ENCODE measurements at places on chromosomes 5 and 9.

- DNase-seq, result no peak
Measured at GRCh38 chr9:136928591-136928990, 15.9 kb downstream of the FBXW5 start.

DNA sequence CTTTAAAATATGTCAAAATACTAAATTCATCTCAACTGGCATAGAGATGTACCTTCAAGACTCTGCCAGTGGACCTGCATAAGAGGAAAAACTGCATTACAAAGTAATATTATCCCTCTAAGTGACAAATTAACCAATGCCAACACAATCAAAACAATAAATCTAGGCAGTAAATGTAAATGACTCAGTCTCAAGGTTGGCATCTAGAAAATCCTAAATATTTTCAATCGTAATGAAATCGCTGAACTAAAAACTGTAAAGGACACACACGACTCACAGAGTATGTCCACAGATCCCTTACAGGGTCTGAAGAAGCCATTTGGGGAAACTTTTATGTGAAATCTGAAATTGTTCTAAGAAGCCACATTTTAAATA is 31.2 kb downstream of the ERMP1 start:
- no peak for DNase-seq

DNA sequence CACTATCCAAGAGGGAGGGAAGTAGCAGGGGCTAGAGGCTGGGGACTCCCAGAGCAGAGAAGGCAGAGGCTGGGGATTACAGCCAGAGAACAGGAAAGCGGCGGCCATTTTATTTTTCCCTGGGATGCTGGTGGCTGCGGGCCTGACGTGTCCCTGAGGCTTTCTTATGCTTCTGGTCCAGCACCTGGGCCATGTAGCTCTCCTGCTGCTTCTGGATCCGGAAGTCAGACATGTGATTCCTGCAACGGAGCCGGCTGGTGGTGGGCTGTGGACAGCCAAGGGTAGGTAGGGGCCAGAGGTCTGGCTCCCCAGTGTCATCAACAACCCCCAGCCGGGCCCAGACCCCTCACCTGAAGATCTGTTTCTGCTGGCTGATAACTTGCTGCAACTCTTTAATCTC is 1.8 kb upstream of the PROB1 start:
- DNase-seq, result no peak

DNA sequence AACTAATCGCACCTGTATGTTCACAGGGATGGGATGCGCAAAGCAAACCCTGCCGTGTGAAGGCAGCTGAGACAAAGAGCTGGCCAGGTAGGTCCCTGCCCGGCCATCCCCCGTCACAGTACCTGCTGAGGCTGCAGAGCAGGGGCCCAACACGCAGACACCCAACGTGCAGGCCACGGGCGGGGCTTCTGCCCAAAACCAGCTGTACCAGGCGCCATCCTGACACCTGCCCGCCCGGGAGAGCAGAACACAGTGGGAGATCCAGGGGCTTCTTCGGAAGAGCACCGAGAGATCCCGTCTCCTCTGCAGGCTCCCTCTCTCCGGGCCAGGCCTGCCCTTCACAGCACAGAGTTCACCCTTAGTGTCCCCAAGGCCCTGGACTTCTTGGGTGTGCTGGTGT is 28.4 kb downstream of the ABO start:
- DNase-seq, result no peak

- no peak for DNase-seq
Measured at GRCh38 chr5:133952729-133953567, 15.5 kb downstream of the C5orf15 start.

- DNase-seq, result no peak
Measured at GRCh38 chr9:131675437-131676022, 64.3 kb downstream of the RAPGEF1 start.

DNA sequence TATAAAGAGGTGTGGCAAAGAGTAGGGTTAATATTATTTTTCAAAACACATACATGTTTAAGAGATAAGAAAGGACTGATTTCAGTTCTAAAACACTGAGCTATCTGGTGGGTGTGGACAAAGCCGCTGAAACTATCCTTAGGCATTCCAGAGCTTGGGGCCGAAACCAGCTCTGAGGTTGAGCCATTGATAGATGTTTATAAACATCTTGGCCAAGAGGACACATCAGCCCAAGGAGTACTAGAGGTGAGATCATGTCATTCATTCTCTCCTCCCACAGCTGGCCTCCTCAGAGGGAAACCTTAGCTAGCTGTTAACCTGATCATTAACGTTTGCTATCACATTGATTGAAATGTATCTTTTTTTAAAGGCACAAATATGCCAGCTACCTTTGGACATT is 89.9 kb downstream of the NLN start:
- DNase-seq, result no peak

DNA sequence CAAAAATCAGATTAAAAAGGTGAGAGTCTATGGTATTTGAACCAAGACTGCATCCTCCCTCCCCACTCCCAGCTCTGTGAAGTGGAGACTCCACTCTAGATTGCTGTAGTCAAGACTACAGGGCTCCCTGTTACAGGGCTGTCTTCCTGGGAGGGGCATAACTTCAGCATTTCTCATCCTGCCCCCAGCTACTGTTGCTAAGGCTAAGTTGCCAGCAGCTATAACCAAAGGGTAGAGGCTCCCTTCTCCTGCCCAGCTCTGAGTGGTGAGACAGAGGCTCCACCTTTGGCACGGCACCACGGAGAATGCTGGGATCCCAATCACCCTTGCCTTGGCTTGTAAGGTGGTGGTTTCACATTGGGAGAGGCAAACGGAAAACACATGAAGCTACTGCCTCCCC is 39.2 kb upstream of the GCNT4 start:
- DNase-seq, result no peak

DNA sequence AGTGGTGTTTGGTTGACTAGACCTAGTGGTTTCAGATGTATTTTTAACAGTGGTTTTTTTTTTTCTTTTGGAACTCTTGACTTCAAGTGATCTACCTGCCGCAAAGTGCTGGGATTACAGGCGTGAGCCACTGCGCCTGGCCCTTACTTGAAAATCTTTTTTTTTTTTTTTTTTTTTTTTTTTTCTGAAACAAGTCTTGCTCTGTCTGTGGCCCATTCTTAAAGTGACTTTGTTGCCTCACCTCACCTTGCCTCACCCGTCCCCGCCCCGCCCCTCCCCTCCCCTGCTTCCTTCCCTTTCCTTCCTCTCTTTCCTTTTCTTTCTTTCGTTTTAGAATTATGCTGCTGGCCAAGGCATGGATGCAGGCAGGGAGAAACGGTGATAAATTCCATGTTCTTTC is 26.0 kb downstream of the GPBP1 start:
- DNase-seq, result no peak

DNA sequence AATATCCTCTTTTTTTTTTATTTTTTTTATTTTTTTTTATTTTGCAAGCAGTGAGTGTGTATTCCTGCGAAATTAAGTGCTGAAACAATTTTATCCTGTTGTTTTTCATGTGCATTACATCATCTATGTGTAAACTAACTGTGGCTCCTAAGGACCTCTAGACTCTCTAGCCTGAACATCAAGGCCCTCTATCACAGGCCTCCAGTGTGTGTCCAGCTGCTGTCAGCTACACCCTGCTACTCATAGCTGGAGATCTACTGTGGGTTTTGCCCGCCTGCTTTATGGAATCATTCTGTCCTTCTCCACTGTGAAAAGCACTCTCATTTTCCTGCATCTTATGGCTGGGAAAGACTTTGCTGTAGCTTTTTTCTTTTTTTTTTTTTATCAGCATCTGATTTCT is 157.8 kb downstream of the KCTD16 start:
- no peak for DNase-seq

- DNase-seq, result no peak
Measured at GRCh38 chr5:14353726-14354474, 210.8 kb downstream of the TRIO start.

GRCh38 chr9:124228516-124228915 is 29.2 kb upstream of the NEK6 start:
- no peak for DNase-seq

DNA sequence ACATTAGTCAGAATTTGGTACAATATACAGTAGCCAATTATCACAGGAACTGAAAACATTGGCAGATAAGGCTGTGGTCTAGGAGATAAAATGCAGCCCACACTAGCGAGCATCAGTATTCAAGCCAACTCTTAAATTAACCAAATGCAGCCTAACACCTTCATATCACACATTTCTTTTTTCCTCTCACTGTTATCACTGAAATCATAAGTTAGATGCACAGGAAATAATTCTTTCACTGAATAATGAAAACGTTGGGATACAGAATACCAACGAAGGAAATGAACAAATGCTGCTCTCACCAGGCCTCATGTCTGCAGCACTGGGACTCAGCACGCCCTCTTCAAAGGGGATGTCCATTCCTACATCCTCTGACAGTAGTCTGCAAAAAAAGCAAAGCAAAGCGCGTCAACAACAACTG is 109.1 kb upstream of the PCA3 start:
- DNase-seq, result no peak

DNA sequence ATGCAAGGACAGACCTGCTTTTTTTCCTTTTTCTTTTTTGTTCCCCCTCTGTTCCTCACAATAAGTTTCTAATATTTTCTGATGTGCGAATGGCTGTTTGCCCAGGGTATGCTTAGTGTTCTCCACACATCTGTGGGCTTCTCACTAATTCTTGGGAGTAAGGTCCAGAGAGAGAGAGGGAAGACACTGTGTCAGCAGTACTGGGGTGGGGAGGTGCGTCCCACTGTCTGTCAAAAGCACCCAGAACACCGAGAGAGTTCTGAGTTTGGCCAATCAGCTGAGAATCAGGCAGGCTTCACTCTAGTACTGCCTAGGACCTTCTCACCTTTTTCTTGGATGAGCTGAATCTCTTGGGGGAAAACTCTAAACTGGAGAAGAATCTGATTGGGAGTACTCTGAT is 61.8 kb downstream of the ELL2 start:
- DNase-seq, result no peak

DNA sequence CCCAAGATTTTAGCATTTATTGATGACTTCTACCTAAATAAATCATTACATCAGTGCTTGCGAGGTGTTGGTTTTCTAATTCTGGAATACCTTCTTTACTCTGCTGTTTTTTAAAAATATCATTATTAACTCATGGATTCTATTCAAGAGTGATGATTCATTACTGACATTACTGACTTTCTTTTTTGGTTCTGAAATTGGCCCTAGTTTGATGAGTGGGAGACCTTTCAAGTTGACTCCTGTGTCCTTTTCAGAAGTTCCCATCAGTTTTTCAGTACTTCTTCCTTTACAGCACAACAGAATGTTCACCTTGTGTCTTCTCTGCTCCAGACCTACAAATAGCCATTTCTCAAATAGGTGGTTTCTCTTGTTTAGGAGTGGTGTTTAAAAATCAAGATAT is 114.1 kb downstream of the PCSK5 start:
- DNase-seq, result no peak

DNA sequence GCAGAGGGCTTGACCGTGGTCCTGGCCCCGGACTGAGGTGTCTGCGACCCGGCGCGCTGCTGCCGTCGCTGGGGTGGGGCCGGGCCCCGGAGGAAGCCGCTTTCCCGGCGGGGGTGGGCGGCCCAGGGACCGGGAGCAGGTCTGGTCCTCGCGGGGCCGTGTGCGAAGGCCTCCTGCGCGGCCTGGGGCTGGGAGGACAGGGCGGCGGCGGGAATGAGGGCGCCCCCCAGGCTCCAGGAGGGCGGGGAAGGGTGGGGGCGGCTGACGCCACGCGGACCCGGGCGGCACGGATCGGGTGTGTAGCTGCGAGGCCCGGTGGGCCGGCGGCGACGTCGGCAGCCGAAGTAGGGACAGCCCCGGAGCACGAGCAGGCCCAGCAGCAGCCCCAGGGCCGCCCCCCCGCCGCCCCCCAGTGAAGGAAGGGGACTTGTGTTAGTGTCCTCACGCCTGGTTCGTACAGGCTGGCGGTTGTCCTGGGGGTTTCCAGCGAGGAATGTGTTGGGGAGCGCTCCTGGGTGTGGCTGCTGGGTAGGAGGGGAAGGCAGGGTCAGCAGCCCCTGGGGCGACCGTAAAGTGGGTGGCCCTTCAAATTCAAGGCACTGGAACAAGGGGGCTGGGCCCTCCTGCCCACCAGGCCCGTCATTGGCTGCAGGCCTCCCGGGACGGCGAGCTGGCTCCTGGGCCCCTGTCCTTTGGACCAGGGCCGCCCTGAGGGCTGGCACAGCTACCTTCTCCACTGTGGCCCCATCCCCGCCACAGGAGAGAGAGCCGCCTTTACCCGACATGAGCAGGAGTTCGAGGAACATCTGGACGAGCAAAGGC is 597 bp upstream of the TMEM250 start:
- DNase-seq, result no peak

DNA sequence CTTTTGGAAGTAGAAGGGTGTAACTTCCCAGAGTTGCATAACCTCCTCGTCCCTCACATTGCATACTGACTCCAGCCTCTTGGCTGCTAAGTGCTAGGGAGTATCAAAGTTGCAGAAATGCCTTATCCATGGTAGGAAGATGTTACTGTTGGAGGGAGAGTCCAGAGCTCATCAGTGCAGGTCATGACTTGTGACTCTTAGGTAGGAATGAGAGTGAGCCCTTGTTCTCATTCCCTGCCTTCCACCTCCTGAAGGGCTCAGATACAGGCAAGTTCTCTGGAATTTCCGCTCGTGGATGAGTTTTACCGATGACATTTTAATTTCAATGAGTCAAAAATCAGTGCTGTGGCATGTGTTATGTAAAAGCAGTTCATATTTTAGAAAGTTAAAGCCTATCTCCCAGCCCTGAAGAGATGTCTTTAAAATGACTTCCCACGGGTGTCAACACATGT is 17.0 kb downstream of the IRX1 start:
- no peak for DNase-seq

GRCh38 chr5:17314907-17315471 is 97.6 kb downstream of the BASP1 start:
- DNase-seq, result no peak

- DNase-seq, result no peak
Measured at GRCh38 chr9:135198586-135199285, 111.3 kb downstream of the OLFM1 start.

DNA sequence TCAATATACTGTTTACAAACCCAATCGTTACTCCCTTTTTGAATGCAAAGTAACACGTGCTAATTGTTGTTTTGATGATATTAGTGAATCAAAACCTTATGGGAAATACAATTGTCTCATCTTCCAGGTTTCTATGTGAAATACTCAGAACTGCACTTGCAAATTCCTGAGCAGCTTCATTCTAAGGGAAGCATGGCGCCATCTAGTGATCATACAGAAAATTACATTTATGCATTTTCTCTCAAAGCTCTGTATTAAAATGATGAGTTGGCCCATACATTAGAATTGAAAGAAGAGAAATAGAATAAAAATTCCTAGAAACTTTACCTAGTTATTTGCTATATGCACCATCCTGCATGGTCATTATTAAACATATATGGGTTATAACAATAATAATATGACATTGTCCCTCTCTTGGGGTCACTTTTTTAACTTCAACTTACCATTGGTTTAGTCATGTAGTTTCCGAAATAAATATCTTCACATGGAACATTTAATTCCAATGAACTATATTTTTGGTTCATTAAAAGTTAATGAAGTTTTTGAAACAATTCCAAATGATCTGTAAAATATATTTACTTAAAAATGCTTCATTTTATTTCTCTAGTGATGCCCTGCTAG is 220.0 kb downstream of the PDE4D start:
- DNase-seq, result no peak

Measured in activated naive CD4-positive, alpha-beta T cell treated with anti-CD3 and anti-CD28 coated beads, Interleukin-2, amount 50 U/mL, for 16 hours (primary cell).